ENCODE measurements at places on chromosomes 4 and X.

GRCh38 chr4:77465271-77465670 is 140.3 kb upstream of the CXCL13 start:
- DNase-seq, result no peak
- no peaks in the 10 kb centered on the region for H3K4me1 ChIP-seq
- no peaks in the 10 kb centered on the region for H3K27me3 ChIP-seq
- no peak overlapping the region for H3K4me3 ChIP-seq

DNA sequence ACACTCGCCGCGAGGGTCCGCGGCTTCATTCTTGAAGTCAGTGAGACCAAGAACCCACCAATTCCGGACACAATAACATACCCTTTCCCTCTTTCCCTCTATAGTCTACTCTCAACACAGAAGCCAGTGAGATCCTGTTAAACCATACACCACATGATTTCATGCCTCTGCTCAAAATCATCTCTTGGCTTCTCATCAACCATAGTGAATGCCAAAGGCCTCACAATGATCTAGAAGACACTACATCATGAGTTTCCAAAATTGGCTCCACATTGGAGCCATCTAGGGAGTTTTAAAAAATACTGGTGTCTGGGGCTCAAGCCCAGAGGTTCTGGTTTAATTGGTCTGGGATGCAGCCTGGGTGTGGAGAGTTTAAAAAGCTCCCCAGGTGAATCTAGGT is 124.5 kb downstream of the EFNB1 start:
- DNase-seq, result no peak
- no peak overlapping the region for H3K27ac ChIP-seq
- no peak overlapping the region for H3K4me3 ChIP-seq
- H3K4me1 ChIP-seq, result no peaks in the 10 kb centered on the region
- H3K27me3 ChIP-seq, result no peaks in the 10 kb centered on the region

DNA sequence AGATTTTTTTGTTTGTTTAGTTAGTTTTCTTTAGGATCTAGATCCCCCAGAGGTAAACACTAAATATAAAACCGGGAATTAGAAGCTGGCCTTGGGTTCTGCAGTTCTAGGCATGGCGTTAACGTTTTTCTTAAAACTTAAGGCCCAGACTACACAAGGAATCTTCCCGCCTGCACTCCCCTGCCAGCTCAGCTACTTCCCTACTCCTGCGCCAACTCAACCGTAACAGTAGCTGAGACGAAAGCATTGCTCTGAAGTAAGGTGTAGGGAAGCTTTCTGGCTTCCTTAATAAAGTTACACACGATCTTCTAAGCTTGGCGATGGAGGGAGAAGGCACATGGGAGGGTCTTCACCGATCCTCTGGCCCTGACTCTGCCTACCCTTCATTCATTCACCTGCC is 37.1 kb downstream of the CPE start:
- H3K4me3 ChIP-seq, result no peak overlapping the region
- H3K36me3 ChIP-seq, result no peaks in the 10 kb centered on the region
- H3K27me3 ChIP-seq, result no peaks in the 10 kb centered on the region

GRCh38 chr4:8643986-8644385 is 51.4 kb downstream of the CPZ start:
- H3K36me3 ChIP-seq, result no peaks in the 10 kb centered on the region
- no peak overlapping the region for H3K27ac ChIP-seq
- no peak overlapping the region for H3K4me3 ChIP-seq
- H3K4me1 ChIP-seq, result no peaks in the 10 kb centered on the region
- DNase-seq, result no peak

Measured in SK-N-SH (cell line).